Stimulated activated CD8-positive, alpha-beta memory T cell treated with anti-CD3 and anti-CD28 coated beads, Interleukin-7, amount 100 ng/mL, for 1 hour (primary cell): ENCODE measurements at places on chromosomes 13 and 19.

DNA sequence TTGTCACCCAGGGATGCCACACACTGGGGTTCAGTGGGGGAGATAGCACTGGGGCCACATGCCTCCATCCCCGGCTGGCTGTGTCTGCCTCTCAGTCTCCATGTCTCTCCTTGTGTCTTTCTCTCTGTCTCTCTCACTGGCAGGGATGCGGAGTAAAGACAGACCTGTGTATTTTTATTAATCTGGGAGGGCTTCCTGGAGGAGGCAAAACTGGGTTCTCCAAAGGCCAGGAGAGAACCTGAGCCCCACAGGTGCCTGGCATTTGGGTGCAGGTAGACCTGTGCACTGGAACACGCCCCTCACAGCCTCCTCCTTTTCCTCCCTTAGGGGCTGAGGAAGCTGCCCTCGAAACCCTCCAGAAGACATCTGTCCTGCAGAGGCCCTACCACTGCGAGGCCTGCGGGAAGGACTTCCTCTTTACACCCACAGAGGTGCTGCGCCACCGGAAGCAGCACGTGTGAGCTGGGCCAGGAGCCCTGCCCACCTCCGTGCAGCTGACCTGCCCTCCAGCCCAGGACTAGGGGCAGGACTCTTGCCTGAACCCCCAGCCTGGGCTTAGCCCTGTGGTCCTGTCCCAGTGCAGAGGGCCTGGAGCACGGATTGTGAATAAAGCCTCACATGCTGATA is 32.7 kb downstream of the DHX34 start:
- peak; percentile 10 for DNase-seq

GRCh38 chr19:41112728-41113290 is 1.4 kb upstream of the CYP2F1 start:
- no peak for DNase-seq

GRCh38 chr13:108933061-108933460 is 303.6 kb downstream of the MYO16 start:
- DNase-seq = no peak

DNA sequence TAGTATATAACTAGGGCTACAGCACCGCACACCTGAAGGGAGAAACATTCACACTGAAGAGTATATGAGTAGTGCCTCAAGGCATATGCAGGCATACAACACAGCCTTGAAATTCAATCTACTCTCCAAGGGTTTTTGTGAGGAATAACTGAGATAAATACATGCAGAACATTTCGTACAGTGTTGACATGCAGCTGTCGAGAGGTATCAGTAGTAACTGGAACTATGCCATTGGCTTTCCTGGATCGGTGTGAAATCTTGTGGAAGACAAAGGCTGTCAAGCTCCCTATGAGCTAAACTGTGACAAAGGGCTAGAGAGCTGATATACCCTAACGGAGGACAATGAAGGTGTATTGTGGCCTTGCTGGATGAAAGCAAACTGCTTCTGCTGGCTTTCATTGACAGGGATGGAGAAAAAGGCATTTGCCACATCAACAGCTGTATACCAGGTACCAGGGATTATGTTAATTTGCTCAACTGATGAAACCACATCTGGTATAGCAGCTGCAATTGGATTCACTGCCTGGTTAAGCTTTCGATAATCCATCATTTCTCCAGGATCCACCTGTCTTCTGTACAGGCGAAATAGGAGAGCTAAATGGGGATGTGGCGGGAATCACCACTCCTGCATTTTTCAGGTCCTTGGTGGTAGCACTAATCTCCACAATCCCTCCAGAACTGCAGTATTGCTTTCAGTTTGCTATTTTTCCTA is 16.3 kb downstream of the MTRF1 start:
- no peak for DNase-seq

DNA sequence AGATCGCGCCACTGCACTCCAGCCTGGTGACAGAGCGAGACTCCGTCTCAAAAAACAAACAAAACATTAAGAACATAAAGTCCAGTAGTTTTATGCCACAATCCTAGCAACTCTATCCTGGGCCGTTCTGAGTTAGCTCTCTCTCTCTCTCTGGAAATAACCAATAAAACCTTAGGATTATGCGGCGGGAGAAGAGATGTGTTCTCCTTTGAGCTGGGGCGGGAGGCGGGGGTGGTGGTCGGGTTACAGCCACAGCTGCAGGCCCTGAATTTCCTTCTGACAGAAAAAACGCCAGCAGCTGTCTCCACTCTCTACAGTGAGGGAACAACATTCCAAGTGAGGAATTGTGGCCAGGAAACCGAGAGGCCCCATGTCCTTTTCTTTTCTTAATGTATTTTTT is 9.1 kb upstream of the PNMA8A start:
- no peak for DNase-seq

- no peak for DNase-seq
Observed at GRCh38 chr19:38073841-38074685, 150.0 kb downstream of the DPF1 start.

- DNase-seq = no peak
Observed at GRCh38 chr13:100306434-100306999, 217.6 kb downstream of the PCCA start.

DNA sequence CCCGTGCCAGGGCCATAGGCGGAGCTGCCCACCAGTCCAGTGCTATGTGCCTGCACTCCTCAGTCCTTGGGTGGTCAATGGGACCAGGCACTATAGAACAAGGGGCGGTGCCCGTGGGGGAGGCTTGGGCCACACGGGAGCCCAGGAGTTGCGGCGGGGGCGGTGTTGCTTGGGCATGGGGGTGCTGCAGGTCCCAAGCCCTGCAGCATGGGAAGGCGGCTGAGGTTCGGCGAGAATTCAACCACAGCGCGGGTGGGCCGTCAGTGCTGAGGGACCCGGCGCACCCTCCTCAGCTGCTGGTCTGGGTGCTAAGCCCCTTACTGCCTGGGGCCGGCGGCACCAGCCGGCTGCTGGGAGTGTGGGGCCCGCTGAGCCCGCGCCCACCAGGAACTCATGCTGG is 242.2 kb upstream of the SGCG start:
- no peak for DNase-seq

DNA sequence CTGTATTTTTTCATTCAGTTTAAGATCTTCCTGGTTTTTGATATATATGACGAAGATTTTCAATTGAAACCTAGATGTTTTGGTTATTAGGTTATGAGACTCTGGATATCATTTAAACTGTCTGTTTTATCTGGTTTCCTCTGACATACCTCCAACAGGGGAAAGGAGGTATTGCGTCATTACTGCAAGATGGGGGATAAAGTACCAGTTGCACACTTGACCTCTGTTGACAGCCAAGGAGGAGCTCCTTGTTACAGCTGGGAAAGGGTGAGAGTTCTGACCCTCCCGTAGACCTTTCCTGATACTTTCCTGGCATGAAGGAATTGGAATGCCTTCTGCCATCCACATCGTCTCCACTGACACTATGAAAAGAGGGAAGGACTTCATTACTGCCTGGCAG is 82.0 kb upstream of the SHISA2 start:
- no peak for DNase-seq

GRCh38 chr13:44231786-44232516 is 141.7 kb upstream of the SERP2 start:
- DNase-seq = no peak

GRCh38 chr13:24747248-24748060 is 16.5 kb upstream of the RNF17 start:
- DNase-seq = no peak

DNA sequence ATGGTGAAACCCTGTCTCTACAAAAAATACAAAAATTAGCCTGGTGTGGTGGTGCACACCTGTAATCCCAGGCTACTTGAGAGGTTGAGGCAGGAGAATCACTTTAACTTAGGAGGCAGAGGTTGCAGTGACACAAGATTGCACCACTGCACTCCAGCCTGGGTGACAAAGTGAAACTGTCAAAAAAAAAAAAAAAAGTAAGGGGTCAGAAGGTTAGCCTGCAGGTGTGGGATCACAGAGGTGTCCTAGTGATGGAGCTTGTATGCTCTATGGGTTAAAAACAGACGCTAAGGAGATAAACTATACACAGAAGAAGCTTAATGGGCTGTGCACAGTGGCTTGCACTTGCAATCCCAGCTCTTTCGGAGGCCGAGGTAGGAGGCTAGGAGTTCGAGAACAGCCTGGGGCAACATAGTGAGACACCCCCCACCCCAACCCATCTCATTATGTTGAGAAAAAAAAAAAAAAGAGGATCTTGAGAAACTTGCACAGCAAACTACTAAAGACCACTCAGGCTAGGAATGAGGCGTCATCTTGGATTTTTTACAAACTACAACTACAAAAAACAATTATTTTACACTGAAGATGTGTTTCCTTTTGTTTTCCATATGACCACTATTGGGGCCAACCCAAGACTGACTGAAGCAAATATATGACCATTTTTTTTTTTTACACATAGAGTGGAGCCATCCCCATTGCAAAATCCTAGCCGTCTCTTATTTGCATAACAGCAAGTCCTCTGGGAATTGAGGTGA is 7.9 kb downstream of the FOSB start:
- DNase-seq = no peak

GRCh38 chr19:29285878-29286277 is 72.9 kb upstream of the UQCRFS1 start:
- no peak for DNase-seq

DNA sequence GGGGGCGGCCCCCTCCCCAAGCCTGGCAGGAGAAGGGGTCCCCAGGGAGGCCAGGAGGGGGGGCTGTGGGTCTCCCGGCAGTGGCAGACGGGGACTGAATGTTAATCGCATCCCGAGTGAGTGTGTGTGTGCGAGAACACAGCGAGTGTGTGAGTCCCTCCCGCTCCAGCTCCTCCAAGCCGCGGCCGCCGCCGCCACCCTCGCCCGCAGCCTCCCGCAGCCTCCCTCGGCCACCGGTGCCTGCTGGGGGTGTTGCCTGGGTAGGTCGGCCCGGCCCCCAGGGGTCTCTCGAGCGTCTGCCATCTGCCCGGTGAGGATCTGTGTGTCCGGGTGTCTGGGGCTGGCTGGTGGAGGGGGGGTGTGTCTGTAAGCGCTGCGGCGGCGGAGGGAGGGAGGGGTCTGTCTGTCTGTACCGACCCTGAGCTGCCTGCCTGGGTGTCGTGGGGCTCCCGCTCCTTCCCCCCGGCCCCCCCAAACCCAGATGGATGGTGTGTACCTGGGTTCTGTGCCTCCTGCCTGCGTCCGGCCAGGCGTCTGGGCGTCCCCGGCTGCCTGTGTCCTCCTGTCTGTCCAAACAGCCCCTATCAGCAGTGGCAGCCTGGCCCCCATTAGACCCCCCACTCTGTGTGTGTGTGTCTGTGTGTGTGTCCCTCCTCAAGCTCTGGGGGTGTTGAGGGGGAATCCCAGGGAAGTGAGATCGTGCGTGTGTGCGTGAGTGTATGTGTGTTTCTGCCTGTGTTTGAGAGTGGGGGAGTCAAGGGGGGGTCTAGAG is at the start of gene GRIN2D:
TSS of gene GRIN2D (plus strand) at position 110 of the 772 bp plus-strand sequence. CDS start 4,725 bp downstream, outside the sequence.
- no peak for DNase-seq

DNA sequence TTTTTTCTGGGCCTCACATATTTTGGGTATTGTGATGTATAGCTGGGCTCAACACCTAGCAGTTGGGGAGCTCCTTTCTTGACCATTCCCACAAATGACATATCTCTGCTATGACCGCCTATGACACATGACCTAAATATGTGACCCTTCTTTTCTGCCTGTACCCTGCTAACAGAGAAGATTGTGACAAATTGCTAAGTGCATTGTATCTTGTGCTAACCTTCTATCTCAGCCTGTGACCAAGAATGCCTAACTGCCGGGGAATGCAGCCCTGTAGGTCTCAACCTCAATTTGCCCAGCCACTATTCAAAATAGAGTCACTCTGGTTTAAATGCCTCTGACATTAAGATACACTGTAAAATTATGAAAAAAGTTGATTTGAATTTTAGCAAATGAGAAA is 6.8 kb upstream of the ZNF429 start:
- no peak for DNase-seq

GRCh38 chr19:533364-534058 is 2.0 kb downstream of the CDC34 start:
- no peak for DNase-seq

DNA sequence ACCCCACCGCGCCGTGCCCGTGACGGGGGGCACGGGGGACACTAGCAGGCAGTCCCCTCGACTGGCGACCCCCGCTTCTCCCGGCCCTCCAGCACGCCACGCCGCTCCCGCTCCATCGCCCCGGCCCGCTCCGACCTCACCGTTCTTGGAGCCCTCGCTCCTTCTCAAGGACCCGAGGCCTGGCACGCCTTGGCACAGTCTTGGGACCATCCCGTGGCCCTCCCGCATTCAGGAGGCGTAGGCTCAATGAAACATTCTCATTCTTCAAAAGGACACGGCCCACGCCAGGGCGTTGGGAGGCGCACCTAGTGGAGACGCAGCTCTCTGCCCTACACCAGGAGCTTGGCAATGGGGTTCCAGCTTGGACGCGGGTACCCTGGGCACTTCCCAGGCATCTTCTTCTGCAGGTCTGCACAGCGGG is 473 bp upstream of the CERS1 start:
- no peak for DNase-seq

GRCh38 chr13:20843166-20843565 is 59.4 kb downstream of the XPO4 start:
- DNase-seq = no peak

GRCh38 chr19:48913114-48913889 is 13.2 kb downstream of the NUCB1 start:
- no peak for DNase-seq

DNA sequence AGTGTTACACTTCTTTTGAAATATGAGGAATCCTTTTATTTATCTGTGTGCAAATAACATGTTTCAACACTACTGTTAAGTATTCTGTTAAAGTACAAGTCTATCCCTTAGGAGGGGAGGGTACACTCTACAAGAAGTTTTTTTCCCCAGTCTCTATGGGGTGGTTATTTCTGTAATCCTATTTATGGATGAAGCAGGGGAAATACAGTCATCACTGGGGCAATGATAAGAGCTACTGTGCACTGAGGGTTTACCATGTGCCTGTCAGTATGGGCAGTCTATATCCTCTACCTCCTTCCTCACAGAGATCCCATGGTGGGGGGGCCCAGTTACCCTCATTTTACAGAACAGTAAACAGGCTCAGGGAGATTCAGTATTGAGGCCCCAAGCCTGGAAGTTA is 16.6 kb upstream of the TRIM13 start:
- DNase-seq = no peak

- no peak for DNase-seq
Observed at GRCh38 chr19:39481676-39482075, 1.0 kb downstream of the TIMM50 start.

- no peak for DNase-seq
Observed at GRCh38 chr13:65909501-65909900, 1320.6 kb downstream of the PCDH9 start.

- no peak for DNase-seq
Observed at GRCh38 chr19:32653599-32653915, 21.4 kb downstream of the ANKRD27 start.
